ENCODE measurements at places on chromosomes 2 and 18.
A peak's percentile ranks its signal among the peaks of the same experiment; 100 is the strongest.

GRCh38 chr2:136932700-136933099 lies 167.4 kb downstream of the THSD7B start:
- no peak for DNase-seq

DNA sequence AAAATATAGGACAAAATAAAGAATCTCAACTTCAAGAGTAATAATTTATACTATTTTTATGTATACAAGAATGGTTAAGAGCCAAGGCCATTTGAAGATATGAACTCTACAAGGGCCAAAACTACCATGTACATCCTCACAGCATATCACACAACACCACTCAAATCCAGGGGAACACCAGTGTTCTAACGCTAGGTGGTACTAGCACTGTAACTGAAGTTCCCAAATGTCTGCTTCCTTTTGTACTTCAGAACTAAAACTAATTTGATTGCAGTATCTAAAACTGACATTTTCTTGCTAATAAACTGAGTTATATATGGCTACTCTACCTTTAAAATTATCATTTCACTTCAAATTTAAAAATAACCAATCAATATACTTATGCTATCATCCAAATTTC lies 47.0 kb downstream of the REV1 start:
- DNase-seq = no peak

GRCh38 chr2:88307817-88308216 lies 137.7 kb downstream of the THNSL2 start:
- DNase-seq = peak; percentile 17

DNA sequence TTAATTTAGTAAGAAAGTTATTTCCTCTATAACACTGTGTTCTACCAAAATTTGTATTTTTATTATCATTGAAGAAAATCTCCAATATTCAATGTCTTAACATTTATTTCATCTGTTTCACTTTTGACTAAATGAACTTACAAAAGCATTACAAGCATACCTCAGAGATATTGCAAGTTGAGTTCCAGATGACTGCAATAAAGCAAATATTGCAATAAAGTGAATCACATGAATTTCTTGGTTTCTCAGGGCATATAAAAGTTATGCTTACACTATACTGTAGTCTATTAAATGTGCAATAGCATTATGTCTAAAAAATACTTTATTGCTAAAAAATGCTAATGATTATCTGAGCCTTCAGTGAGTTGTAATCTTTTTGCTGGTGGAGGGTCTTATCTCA lies 78.3 kb downstream of the TTC32 start:
- no peak for DNase-seq

- DNase-seq = peak; percentile 28
Observed at GRCh38 chr18:74499633-74500032, 3.5 kb downstream of the CNDP2 start.

GRCh38 chr18:43774497-43774896 lies 497.2 kb upstream of the SYT4 start:
- no peak for DNase-seq
